Upper lobe of left lung (tissue), 6 donors: ENCODE measurements at places on chromosomes 11 and 22.

GRCh38 chr11:64726867-64727530 lies 4.0 kb upstream of the NRXN2 start:
- DNase-seq, result no peak

DNA sequence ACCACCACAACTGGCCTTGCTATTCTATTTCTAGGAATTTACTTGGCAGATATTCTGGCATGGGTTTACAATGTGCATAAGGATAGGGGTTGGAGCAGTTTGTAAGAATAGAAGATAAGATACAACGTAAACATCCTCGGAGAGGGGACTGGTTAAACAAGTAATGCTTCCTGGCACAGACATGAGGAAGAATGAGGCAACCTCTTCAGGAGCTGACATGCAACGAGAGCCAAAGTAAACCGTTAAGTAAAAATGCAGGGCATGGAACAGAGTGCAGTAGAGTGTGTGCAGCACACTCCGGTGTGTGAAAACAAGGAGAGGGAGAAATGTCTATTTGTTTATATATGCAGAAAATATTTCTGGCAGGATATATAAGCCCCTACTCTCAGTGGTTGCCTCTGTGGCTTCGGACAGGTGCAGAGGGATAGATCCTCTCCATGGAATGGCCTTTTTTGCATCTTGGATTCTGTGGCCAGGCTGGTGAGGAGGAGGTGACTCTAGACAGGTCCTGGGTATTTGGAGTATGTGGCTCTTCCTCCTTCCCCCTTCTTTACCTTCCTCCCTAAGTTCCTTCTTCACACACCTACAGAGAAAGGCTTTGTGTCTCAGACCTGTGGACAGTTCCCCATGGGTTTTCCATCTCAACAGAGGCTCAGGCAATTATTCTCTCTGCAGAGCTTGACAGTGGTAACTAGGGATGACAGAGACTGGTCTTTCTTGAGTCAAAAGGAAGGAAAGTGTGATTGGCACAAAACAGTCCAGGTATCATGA lies 2.5 kb downstream of the RAB36 start:
- no peak for DNase-seq

DNA sequence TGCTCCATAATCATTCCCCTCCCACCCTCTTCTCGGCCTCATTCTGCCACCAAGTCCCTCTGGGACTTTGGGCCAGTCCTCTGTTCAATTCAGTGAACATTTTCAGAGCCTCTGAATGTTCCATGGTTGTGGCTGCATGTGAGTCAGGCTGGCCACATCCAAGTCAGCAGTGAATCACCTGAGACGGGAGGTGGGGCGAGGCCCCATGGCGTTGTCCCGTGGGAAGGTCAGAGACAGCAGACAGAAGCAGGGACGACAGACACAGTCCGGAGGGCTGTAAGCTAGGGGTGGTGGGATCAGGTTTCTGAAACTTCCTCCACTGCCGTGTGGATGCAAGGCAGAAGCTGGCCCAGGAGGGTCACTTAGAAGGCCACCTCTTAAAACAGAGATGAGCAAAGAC lies 324.8 kb downstream of the MN1 start:
- no peak for DNase-seq

GRCh38 chr22:36055376-36056295 lies 27.0 kb upstream of the RBFOX2 start:
- no peak for DNase-seq

GRCh38 chr11:12042215-12042676 lies 33.8 kb upstream of the DKK3 start:
- DNase-seq, result no peak

GRCh38 chr11:3225826-3226750 lies 6.1 kb downstream of the MRGPRE start:
- DNase-seq, result peak; percentile 19

- DNase-seq, result no peak
Measured at GRCh38 chr11:120564573-120565311, 53.2 kb downstream of the GRIK4 start.

GRCh38 chr11:32081129-32081641 lies 9.7 kb upstream of the RCN1 start:
- no peak for DNase-seq

GRCh38 chr22:23256986-23257888 lies 76.9 kb downstream of the BCR start:
- peak; percentile 65 for DNase-seq

GRCh38 chr22:17838180-17838865 lies 64.1 kb upstream of the BID start:
- DNase-seq, result no peak
